ENCODE measurements at places on chromosomes 2 and 18.

DNA sequence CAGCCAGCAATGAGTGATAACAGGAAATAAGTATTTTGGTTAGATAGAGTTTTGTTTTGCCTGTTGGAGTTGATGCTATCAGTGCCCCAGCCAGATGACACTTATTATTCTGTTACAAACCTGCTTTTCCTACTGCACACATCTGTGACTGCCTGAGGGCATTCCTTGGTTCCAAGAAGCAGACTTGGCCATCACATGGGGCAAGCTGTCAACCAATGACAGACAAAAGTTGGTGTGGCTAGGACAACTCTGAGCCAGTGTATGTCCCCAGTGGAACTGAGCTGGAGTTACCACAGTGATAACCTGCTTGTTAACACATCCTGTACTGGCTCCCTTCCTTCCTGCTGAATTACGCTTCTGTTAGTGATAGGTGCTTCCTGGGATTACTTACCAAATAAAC is 54.5 kb downstream of the FAM171B start:
- DNase-seq, result no peak
- H3K27me3 ChIP-seq, result no peaks in the 10 kb centered on the region
- H3K4me1 ChIP-seq, result no peaks in the 10 kb centered on the region

GRCh38 chr2:190948671-190949070 is 65.3 kb downstream of the STAT1 start:
- H3K36me3 ChIP-seq, result no peaks in the 10 kb centered on the region
- no peak for DNase-seq
- H3K27ac ChIP-seq, result peak overlapping the region; percentile 48
- H3K4me1 ChIP-seq, result no peaks in the 10 kb centered on the region
- no peaks in the 10 kb centered on the region for H3K27me3 ChIP-seq
- no peak overlapping the region for H3K4me3 ChIP-seq

- no peak overlapping the region for H3K4me3 ChIP-seq
- H3K27me3 ChIP-seq, result no peaks in the 10 kb centered on the region
- DNase-seq, result no peak
- no peaks in the 10 kb centered on the region for H3K4me1 ChIP-seq
Measured at GRCh38 chr2:74917702-74918619, 40.5 kb upstream of the POLE4 start.

GRCh38 chr2:237752761-237753165 is 45.8 kb upstream of the RBM44 start:
- H3K27ac ChIP-seq, result no peak overlapping the region
- no peak for DNase-seq
- no peaks in the 10 kb centered on the region for H3K4me1 ChIP-seq
- no peaks in the 10 kb centered on the region for H3K27me3 ChIP-seq

DNA sequence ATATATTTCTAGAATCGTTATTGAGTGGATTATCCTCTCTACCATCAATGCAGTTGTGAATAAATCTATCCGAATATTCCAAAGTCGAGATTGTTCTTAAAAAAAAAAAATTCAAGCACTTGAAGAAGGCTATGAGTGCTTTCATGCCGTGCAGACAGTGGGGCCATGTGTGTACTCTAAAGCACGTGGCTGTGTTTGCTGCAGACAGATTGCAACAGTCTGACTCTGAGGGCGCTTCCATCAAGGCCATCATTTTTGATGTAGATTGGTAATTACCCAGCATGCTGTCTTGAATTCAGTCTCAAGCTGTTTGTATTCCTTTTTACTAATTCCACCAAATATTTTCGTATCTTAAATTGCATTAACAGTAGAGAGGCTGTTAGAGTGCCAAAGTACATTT is 325.9 kb upstream of the LINC00305 start:
- no peaks in the 10 kb centered on the region for H3K36me3 ChIP-seq
- no peak overlapping the region for H3K4me3 ChIP-seq
- no peaks in the 10 kb centered on the region for H3K4me1 ChIP-seq
- H3K27me3 ChIP-seq, result no peaks in the 10 kb centered on the region
- no peak for DNase-seq

DNA sequence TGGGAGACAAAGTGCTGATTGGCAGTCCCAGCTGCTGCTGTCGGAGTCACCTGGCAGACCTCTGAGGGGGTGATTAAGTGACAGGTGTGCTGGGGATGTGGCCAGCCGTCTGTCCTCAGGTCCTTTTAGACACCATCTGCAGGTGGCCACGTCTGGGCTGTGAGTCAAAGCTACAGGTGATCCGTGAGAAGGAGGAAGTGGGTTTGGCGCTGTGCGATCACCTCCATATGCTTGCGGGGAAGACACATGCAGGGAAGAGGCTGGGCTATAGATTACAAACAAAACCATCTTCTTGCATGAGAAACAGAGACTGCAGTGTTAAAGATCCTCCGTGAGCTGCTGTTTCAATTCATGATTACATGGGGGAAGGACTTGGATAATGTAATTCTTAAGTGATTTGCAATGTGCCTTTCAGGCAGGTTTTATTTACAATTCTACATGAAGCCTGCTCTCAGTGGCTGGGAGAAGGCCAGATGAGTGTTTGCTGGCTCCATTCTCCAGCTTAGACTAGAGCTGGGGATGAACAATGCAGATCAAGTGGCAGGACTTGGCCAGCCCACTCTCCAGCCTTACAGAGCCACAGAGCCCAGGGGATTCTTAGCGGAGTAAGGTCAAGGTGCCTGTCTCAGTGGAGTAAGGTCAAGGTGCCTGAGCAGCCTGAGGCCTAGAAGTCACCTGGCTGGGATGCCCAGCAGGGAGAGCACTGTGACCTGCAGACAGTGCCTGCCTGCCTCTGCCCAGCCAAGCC is 87.8 kb downstream of the LYPD1 start:
- no peaks in the 10 kb centered on the region for H3K36me3 ChIP-seq
- H3K4me3 ChIP-seq, result no peak overlapping the region
- H3K4me1 ChIP-seq, result no peaks in the 10 kb centered on the region
- no peaks in the 10 kb centered on the region for H3K27me3 ChIP-seq

DNA sequence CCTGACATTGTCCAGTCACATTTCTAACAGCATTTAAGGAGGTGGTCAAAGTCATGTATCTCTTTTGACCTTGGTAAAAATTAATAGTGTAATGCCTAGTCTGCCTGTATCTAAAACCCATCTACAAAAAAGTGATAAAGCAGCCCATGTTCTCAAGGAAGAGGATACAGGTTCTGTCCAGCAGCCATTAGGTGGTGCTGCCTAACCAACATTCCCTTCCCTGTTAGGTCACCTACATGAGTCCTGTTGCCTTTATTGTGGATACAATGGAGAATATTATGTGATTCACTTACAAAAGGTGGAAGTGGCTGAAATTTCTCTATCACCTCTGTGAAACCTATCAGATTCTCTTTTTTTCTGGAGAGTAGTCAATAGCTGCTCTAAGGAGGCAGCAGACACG is 52.5 kb downstream of the AQP4 start:
- H3K27ac ChIP-seq, result no peak overlapping the region
- no peak overlapping the region for H3K4me3 ChIP-seq
- DNase-seq, result no peak
- H3K4me1 ChIP-seq, result no peaks in the 10 kb centered on the region

DNA sequence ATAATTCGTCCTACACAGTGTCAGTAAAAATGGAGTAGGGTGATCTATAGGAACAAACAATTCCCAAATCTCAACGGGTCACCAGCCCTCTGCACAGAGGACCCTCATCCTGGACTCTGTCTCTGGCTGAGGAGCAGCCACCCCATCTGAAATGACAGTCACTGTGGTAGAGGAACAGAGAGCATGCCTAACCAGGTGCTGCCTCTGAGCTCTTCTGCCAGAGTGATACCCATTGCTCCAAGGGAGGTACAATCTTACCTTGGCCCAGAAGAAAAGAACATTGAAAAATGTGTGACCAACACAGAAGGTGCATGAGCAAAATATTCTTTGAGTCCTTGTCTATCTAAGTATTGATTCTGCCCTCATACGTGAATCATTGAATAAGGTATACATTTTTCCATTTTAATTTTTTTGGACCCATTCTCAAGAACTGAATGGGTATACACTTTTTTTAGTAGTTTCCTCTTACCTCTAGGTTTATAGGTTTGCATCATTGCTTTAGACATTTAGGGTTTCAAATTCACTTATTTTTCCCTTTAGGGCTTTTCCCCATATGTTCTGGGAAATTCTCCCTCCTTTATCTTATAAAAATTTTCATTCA is 8.7 kb downstream of the SP140 start:
- H3K27me3 ChIP-seq, result no peaks in the 10 kb centered on the region
- no peaks in the 10 kb centered on the region for H3K4me1 ChIP-seq
- H3K36me3 ChIP-seq, result no peaks in the 10 kb centered on the region
- no peak overlapping the region for H3K4me3 ChIP-seq

GRCh38 chr2:195658541-195658890 is 1.5 kb downstream of the SLC39A10 start:
- peak overlapping the region; percentile 74 for H3K4me3 ChIP-seq
- no peaks in the 10 kb centered on the region for H3K36me3 ChIP-seq
- DNase-seq, result no peak

GRCh38 chr18:46035696-46036680 is 36.1 kb downstream of the PSTPIP2 start:
- H3K27me3 ChIP-seq, result no peaks in the 10 kb centered on the region
- no peak overlapping the region for H3K4me3 ChIP-seq
- no peak for DNase-seq
- no peak overlapping the region for H3K27ac ChIP-seq
- no peaks in the 10 kb centered on the region for H3K4me1 ChIP-seq
- no peaks in the 10 kb centered on the region for H3K36me3 ChIP-seq

- no peaks in the 10 kb centered on the region for H3K27me3 ChIP-seq
- H3K27ac ChIP-seq, result peak overlapping the region; percentile 93
- peak; percentile 91 for DNase-seq
- H3K4me1 ChIP-seq, result peaks cover 30% of the 10 kb centered on the region
Measured at GRCh38 chr2:19362755-19363473, 4.5 kb upstream of the OSR1 start.

GRCh38 chr2:409523-409922 is 121.6 kb upstream of the ALKAL2 start:
- H3K36me3 ChIP-seq, result no peaks in the 10 kb centered on the region
- no peak for DNase-seq
- no peak overlapping the region for H3K27ac ChIP-seq
- H3K27me3 ChIP-seq, result no peaks in the 10 kb centered on the region
- no peaks in the 10 kb centered on the region for H3K4me1 ChIP-seq
- H3K4me3 ChIP-seq, result no peak overlapping the region

DNA sequence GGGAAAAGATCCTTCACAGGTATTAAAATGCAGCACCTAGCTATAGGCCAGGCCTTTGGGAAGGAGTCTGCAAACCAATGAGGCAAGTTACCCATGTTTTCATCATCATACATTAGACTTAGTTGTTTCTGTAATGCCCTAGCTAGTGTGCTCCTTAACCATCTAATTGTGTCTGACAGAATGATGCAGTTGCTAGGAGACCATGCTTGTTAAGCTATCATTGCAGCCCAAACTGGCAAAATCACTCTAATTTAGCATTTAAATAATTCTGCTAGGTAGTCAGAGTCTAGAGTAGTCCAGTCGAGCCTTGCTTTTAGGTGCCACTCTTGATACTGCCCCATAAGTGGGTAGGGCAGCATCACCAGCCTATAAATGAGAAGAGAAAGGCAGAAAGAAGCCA is 34.9 kb downstream of the GAD1 start:
- no peaks in the 10 kb centered on the region for H3K36me3 ChIP-seq
- H3K27me3 ChIP-seq, result no peaks in the 10 kb centered on the region
- H3K4me3 ChIP-seq, result no peak overlapping the region
- DNase-seq, result no peak

GRCh38 chr18:35117951-35118411 is 76.8 kb downstream of the MAPRE2 start:
- no peaks in the 10 kb centered on the region for H3K36me3 ChIP-seq
- no peaks in the 10 kb centered on the region for H3K27me3 ChIP-seq
- H3K27ac ChIP-seq, result peak overlapping the region; percentile 78
- H3K4me1 ChIP-seq, result no peaks in the 10 kb centered on the region
- H3K4me3 ChIP-seq, result peak overlapping the region; percentile 13
- no peak for DNase-seq

DNA sequence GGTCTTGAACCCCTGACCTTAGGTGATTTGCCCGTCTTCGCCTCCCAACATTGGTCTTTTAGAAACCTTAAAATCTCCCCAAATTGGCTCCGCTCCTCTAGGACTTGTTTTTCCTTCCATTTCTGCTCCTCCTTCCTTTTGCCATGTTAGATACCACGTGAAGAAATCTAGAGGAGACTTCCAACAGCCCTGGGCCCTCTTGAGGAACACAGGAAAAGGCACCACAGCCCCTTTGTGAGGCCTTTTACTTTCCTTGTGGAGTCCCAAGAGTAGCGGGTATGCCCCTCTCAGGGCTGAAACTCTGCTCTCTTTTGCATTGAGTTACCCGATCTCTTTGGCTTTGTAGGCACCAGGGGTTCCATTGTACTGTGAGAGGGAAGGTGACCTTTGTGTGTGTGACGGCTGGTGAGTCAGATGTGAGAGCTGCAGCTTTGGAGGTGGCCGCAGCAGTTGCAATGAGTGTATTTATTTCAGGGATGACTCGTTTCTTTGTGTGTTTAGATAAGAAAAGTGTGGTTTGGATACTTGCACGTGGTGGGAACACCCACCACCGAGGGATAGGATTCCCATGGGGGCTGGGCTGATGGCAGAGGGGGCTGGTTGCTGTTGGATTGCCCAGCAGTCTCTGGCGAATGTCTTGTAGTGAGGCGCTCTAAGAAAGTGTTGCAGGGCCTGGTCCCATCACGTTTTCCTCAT is 218.4 kb upstream of the HS6ST1 start:
- no peak overlapping the region for H3K27ac ChIP-seq
- no peaks in the 10 kb centered on the region for H3K27me3 ChIP-seq
- H3K36me3 ChIP-seq, result no peaks in the 10 kb centered on the region

GRCh38 chr2:23988371-23988770 is 21.5 kb upstream of the MFSD2B start:
- no peak for DNase-seq
- H3K36me3 ChIP-seq, result peaks cover 37% of the 10 kb centered on the region
- H3K27me3 ChIP-seq, result no peaks in the 10 kb centered on the region

DNA sequence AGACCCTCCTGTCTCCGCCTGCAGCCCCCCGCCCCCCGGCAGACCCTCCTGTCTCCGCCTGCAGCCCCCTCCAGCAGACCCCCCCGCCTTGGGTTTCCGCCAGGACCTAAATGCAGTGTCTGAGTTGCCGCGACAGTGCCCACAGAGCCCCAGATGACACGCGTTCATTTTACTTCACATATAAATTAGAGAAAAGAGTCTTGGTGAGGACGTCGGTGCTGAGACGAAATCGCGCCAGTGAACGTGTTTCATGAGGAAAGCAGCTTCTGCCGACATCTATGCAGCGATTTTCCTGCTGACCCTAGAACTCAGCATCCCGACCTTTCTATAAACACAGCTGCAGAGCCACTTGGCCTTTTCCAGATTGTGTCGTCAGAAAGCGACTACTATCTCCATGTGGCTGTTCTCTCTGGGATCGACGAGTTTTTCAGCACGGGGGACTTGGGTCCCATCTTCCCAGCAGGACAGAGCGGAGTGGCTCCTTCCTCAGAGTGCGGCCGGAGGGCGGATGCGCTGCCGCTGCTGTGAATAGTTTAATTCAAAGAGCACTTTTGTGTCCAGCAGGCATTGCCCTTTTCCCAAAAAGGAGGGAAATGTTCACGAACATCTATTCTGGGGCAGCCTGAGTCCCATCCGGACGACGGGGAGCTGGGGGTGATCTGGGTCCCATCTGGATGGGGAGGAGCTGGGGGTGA is 136.7 kb downstream of the NFATC1 start:
- H3K4me1 ChIP-seq, result no peaks in the 10 kb centered on the region
- H3K27me3 ChIP-seq, result no peaks in the 10 kb centered on the region
- H3K36me3 ChIP-seq, result no peaks in the 10 kb centered on the region
- no peak overlapping the region for H3K4me3 ChIP-seq

GRCh38 chr2:140091926-140092325 is 1311.7 kb upstream of the NXPH2 start:
- H3K27me3 ChIP-seq, result no peaks in the 10 kb centered on the region
- no peaks in the 10 kb centered on the region for H3K4me1 ChIP-seq
- H3K36me3 ChIP-seq, result no peaks in the 10 kb centered on the region
- H3K27ac ChIP-seq, result no peak overlapping the region

GRCh38 chr18:62396967-62397366 is 71.9 kb downstream of the TNFRSF11A start:
- no peaks in the 10 kb centered on the region for H3K4me1 ChIP-seq
- peaks cover 8% of the 10 kb centered on the region for H3K27me3 ChIP-seq
- no peak overlapping the region for H3K27ac ChIP-seq
- no peak for DNase-seq

Data from tibial artery (tissue), 4 donors.